Myocyte (in vitro differentiated cells): ENCODE measurements at places on chromosomes 12 and 14. TPM values are rescaled to one million over a fixed set of nuclear protein-coding genes. Genes with fewer than 3 reads are reported as not detected.

SYCP3 gene
- total RNA-seq, result 0.05 and 0.21 TPM in 2 replicates

NOVA1 gene
- total RNA-seq, result 1.5 and 2.5 TPM in 2 replicates

TAS2R8 gene
- total RNA-seq, result 0.21 TPM in 1 of 2 replicates, not detected in the other

OR6C2 gene
- total RNA-seq, result not detected in 2 replicates
